ENCODE measurements at places on chromosomes 4 and X.

- no peak for DNase-seq
Measured at GRCh38 chr4:172709376-172709775, 459.2 kb upstream of the GALNT7 start.

- DNase-seq, result no peak
Measured at GRCh38 chrX:14903891-14904290, 30.7 kb downstream of the MOSPD2 start.

GRCh38 chrX:155997436-155997835 lies at the start of gene IL9R:
IL9R (plus strand) TSS chrX:155997696; CDS start chrX:155997760, 64 bp downstream.
- no peak for DNase-seq

- DNase-seq, result peak; percentile 65
Measured at GRCh38 chr4:4259484-4260100, 11.6 kb upstream of the TMEM128 start.

DNA sequence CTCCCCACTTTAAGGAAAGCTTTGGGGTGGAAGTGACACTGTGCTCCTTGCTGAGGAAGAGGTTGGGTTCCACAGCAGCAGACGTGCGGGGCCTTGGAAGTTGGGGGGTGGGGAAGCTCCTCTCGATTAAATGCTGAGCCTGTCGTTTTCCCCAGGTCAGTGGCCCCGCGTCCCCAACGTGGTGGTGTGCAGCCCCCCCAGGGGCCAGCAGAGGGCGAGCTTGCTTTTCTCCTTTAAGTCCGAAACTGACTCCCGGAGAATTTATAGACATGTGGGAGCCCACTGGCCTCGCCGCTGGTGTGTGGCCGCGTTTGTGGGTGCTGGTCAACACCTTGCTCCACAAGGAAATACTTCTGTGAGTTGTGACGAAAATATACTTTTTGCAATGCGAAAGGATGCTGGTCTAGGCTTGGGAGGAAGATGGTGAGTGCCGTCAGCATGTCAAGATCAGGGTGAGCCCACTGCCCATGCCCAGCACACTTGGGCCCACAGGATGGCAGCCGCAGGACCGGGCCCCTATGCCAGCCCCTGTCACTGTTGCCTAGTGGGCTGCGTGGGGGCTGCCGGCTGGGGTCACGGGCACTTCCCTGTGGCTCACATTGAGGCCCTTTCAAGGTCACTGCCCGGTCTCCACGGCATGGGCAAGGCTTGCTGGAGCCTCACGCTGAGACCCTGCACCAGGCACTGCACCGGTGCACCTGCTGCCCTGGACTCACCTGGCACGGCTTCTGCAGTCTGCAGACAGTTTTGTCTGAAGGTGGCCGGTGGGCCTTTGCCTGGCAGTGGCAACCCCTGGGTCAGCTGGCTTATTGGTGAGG lies 9.4 kb downstream of the UVSSA start:
- DNase-seq, result peak; percentile 77

GRCh38 chr4:84579403-84579776 lies 3.5 kb upstream of the CDS1 start:
- no peak for DNase-seq

DNA sequence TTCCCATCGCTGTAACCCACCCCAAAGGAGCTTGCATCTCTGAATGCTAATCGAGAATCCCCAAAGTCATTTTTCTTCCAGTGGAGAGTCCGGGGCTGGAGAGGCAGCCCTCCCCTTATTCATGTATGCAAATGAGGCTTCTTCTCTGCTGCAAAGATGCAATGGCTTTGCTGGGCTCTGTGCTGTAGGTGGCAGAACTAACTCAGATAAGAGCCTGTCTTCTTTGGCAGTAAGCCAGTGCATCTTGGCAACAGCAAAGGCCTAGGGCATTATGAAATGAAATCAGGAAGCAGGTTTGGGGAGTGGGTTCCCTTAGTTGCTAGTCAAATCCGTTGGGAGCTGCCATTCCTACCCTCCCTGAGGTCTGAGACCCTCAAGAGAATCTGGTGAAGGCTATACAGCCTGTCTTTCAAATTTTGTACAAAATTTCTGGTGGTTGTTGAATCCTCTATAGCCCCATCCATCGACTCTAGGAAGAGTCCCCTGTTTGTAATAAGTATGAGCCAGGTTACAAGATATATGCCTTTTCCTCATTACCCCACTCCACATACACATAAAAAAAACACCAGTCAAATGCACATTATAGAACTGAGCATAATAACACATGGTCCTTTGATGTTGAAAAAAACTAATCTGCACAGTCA lies 290.6 kb upstream of the TAPT1 start:
- no peak for DNase-seq

GRCh38 chr4:69995526-69996016 lies at the start of gene STATH:
STATH (plus strand) TSS chr4:69995966; CDS start chr4:69998438, 2,472 bp downstream.
- DNase-seq, result no peak

- peak; percentile 38 for DNase-seq
Measured at GRCh38 chrX:34300871-34301270, 168.8 kb upstream of the FAM47A start.

DNA sequence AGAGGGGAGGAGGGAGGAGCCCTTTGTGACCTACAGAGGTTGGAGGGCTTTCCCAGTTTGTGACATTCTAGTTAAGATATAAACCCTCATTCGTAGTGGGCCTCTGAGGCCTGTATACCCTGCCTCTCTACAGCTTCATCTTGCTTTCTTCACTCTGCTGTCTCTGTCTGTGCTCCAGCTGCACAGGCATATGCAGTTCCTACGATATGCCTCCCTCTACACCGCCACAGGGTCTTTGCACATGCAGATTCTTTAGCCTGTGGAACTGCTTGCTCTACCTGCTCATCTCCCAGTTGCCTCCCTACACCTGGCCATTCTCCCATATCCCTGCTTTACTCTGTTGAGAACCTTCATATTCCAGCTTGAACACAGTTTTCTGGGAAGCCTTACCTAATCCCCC lies 38.1 kb downstream of the SLIT2 start:
- no peak for DNase-seq

- no peak for DNase-seq
Measured at GRCh38 chrX:148574237-148574973, 74.0 kb downstream of the AFF2 start.

DNA sequence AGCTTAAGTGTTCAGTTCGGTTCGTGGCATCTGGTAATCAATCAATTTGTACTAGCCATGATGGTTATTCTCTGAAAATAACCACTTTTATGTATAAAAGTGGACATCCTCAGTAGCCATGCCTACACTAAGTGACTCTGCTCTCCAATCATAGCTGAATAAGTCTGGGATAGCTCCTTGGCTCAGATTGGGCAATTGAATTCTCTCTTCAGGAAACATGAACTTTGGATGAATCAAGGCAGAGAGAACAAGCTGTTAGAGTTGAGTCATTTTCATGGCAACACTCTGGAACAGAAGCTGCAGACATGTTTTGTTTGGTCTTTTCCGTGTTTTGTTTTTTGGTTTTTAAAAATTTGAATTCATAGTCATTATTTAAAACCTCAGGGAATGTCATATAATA lies 66.8 kb upstream of the TMEM164 start:
- DNase-seq, result no peak

DNA sequence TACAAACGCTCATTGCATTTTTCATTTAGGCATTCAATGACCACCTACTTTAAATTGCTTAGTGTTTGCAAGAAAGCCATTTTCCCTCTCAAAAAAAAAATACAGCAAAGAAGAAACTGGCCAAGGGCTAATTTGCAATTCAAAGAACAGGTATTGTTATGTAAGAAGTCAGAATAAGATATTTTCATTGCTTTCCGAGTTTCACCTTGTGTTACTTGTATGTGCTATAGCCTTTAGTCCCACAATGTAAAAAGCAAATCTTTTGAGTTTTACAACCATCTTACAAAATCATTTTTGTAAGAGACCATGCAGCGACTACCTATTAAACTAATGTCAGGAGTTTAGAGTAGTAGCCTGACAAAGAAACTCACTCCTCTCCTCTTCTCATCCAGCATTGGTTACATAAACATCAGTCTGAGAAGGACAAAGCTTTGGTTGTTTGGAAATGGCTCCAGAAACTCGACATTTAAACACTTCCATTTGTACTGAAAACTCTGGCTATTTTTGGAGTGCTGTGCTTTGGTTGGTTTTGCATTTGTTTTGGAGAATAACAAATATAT lies 15.3 kb downstream of the TENM3 start:
- DNase-seq, result no peak

DNA sequence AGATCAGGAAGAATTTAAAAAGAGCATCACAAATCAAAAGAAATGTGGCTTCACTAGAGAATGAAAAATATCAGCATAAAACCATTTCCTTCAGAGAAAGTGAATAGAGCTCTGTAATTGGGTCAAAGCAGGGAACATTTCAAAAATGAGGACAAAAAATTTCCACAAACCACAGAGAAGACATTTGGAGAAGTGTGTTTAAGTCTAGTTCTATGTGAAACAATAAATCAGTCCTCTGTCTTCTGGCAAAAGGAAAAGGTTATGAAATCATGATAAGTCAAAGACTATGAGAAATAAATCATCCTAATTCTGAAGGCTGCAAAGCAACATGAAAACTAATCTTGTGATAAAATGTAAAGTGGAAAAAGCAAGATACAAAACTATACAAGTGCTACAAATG lies 27.9 kb downstream of the SMPX start:
- no peak for DNase-seq

DNA sequence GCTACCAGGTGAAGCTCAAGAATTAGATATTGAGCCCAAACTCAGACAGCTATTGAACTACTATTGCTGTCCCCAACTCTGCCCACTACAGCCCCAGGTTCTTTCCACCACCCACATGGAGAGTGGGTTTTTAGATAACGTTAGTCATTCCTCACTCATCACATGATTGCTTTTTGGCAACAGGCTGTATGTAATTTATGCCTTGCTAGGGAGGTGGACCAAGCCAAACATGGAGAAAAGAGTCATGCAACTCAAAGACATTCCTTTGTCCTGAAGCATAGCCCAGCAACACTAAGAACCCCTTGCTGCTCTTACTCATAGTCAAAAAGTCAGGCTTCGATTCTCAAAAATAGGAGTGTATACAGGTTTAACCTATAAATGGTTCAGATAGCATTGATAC lies 275.9 kb upstream of the VCX3A start:
- DNase-seq, result no peak

GRCh38 chr4:121934635-121935034 lies 17.2 kb downstream of the TRPC3 start:
- DNase-seq, result no peak

DNA sequence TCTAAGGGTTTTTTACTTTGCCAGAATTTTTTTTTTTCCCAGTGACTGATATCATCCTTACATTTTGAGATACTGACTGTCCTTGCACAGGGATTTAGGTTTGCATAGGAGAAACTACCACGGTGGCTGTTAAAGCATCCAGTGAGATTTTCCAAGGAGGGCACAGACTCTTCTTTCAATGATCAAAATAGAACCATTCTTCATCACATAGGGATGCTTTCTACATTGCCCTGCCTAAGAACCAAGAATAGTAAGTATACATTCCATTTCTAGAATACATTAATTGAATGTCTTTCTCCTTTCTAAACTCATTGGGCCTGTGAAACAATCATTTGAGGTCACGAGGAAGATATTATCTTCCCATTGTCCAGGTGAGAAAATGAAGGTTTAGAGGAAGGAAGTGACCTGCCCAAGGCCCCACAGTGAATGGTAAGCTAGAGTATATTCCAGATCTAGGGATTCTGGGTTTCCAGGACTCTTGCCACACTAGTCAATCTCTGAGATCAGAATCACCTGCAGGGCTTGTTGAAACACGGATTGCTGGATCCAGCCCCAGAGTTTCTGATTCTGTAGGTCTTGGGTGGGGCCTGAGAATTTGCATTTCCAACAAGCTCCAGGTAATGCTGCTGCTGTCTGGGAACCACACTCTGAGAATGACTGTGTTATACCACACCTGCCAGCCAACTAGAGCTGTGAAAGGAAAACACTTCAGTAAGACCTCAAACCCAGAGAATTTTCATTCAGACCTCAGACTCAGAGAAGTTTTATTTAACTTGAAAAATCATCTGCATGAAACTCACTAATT lies 17.7 kb upstream of the TMEM154 start:
- no peak for DNase-seq

GRCh38 chr4:148054275-148054674 lies 322.4 kb downstream of the ARHGAP10 start:
- DNase-seq, result no peak

DNA sequence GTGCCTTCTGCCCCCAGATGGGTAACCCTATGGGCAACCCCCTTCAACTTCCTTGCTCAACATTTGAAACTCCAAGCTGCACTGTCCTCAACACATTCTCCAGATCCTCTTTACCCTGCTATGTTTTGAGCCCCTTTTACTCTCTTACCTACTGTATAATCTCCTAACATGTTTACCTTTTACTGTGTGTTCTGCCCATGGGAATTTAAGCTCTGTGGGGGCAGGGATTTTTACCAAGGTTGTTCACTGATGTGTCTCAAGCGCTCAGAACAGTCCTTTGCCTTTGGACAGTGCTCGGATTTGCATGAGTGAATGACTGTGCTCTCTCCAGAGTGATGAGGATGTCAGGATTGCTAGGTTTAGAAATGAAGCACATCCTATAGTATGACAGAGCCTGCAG lies 53.2 kb downstream of the SORBS2 start:
- DNase-seq, result no peak

DNA sequence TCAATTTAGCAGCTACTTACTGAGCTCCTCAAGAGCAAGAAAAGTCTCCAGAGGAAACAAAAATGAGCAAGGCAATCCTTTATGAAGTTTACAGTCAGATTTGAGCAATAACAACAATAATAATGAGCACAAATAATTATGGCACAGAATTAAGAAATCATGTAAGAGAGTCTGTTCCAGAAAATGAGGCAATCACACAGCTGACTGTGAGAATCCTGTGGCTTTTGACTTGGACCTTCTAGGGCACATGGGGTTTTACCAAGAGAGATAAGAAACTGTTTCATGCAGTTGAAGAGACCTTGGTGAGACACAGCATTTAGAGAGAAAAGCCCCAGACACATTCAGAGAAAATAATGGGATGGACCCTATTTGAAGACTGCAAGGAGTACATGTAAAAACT lies 362.6 kb upstream of the MAGEB2 start:
- no peak for DNase-seq

DNA sequence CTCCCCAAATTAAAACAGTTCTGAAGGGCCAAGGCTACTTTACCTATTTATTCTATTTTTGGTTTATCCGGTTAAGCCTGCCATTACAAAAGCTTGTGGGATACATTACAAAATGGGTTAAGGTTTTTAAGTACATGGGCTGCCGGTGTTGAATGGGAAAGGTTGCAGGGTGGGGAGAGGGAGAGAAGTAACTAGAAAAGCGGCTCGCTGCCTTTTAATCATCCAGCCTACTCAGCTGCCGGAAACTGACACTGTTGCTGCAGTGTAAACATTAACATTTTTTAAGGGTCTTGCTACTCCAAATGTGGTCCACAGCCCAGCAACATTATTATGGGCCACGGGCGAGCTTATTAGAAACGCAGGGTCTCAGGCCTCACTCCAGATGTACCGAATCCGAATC lies 1.5 kb upstream of the IL1RAPL1 start:
- DNase-seq, result no peak

- DNase-seq, result peak; percentile 48
Measured at GRCh38 chr4:2535376-2536192, 863 bp upstream of the FAM193A start.

GRCh38 chrX:9349572-9350494 lies 115.0 kb upstream of the TBL1X start:
- no peak for DNase-seq

DNA sequence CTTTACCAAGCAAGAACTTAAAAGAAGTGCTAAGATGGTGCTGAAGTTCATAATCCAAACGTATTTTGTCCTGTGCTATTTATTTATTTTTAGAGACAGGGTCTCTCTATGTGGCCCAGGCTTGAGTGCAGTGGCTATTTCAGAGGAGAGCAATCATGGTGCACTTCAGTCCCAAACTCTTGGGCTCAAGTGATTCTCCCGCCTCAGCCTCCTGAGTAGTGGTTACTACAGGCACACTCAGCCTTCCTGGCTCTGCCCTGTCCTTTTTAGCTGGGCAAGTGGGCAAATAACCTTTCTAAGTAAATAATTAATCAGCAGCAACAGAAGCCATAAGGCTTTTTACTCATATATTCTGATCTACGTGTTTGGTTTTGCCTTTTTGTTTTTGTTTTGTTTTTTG lies 2.6 kb downstream of the NSD2 start:
- no peak for DNase-seq

All from Caco-2 (cell line).